ENCODE measurements at places on chromosomes 3 and 15.

- no peak for DNase-seq
Observed at GRCh38 chr3:122260206-122260605, 64.8 kb upstream of the CSTA start.

- no peak for DNase-seq
Observed at GRCh38 chr3:46981932-46982471, 2.5 kb downstream of the NBEAL2 start.

GRCh38 chr3:155617346-155617925 lies 127.4 kb downstream of the PLCH1 start:
- no peak for DNase-seq

DNA sequence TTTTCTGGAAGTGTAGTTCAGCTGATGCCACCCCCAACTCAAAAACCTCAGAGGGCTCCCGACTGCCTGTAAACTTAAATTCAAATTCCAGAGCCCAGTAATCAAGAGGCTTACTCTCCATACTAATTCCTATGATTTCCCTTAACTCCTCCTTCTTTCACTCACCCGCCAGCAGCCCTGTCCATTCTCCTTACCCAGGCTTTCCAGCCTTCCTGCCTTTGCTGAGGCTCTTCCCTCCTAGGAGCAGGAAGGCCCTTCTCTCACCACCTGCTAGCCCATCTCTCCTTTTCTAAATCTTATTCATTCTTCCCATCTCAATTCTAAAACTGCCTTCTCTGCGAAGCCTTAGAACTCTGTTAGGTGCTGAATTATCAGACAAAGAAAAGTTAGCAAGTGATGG lies 30.4 kb downstream of the RORA start:
- DNase-seq = no peak

GRCh38 chr15:35605764-35606449 lies 59.9 kb upstream of the DPH6 start:
- no peak for DNase-seq

DNA sequence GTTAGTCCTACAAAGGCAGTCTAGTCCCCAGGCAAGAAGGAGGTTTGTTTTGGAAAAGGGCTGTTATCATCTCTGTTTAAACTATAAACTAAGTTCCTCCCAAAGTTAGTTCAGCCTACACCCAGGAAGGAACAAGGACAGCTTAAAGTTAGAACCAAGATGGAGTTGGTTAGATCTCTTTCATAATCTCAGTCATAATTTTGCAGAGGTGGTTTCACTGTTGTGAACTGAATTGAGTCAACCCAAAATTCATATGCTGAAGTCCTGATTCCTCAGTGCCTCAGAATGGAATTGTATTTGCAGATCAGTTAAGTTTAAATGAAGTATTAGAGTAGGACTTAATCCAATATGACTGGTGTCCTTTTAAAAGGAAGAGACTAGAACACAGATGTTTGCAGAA lies 101.0 kb upstream of the C3orf80 start:
- DNase-seq = no peak

DNA sequence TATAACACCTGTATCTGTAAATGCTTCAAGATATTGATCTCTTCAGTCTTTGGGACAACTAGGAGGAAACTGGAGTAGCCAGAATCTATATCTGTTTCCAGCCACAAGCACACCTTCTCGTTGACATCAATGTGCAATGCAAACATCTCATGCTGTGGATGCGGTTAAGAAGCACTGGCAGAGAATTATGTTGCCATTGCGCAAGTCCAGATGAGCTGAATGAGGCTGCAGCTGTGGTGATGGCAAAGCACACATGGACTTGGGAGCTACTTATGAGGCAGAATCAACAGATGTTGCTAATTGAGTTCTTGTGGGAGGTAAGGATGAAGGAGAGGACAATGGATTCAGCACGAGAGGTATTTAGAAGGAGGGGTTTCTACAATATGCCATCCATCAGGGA lies 90.9 kb downstream of the STRIT1 start:
- no peak for DNase-seq

GRCh38 chr3:112811131-112811884 lies 35.4 kb downstream of the CD200R1L start:
- no peak for DNase-seq

- no peak for DNase-seq
Observed at GRCh38 chr15:93866948-93867347, 364.4 kb upstream of the MCTP2 start.

DNA sequence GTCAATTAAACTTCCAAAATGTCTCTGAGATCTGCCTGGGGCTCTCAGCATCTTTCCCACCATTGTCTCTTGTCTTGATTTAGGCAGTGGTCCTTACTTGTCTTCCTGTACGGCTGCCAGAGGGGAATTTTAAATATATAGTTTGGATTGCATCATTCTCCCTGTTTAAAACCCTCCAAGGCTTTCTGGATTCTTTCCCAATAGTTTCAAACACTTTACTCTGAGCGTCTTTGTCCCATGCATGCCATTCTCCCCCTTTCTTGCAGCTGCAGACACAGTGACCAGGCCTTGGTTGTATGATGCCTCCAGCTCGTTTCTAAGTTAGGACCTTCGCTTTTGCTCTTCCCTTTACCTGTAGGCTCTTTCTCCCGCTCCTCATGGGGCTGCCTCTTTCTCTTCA lies 323.3 kb upstream of the CTNNB1 start:
- no peak for DNase-seq

DNA sequence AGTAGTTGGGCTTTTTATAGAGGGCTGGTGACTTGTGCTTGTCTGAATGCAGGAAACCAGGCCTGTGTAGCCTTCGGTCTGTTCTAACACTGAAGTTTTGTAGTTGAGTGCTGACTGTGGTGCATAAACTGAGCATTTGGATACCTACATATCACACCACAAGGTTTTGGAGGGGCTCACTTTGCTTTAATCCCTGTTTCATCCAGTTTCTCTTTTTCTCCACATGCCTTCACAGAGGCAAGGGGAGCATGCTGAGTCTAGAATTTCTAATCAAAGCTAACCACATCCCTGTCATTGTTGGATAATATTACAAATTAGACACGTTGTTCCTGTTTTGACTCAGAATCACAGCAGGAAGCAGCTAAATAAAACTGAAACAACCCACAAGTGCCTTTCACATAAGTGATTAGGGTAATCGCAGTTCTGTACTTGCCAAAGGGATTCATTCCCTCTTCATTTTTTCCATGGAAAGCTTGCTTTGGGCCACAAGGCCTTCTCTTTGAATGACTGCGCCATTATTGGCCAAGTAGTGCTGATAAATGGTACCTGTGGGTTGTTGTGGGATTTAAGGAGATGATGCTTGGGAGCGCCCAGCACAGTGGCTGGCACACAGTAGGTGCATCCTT lies 48.9 kb downstream of the TGFBR2 start:
- peak; percentile 21 for DNase-seq

DNA sequence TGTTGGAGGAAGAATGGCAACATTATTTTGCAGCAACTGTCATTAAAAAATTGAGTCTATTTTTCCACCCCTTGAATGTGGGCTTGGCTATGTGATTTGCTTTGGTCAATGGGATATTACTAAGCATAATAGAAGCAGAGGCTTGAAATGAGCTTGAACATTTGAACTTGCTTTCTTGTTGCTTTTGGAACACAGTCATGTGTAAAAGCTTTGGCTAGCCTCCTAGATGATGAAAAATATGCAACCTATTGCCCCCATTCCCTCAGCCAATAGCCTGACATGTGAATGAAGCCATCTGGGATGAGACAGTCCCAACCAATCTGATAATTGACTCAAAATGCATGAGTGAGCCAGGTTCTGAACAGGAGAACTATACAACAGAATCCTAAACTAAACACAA lies 78.4 kb downstream of the PLSCR2 start:
- no peak for DNase-seq

DNA sequence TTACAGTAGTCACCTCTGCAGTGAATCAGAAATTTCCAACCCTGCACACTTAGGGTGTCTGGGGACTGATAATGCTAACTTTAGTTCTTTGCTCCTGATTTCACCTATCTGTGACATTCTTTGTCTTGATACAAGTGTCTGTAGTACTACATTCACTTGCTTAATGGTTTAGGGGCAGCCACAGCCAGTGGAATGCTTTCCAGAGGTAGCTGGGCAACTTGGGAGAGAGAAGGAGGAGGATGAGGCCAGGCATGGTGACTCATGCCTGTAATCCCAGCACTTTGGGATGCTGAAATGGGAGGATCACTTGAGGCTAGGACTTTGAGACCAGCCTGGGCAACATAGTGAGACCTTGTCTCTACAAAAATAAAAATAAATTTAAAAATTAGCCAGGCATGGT lies 8.5 kb downstream of the BAHD1 start:
- DNase-seq = no peak

- no peak for DNase-seq
Observed at GRCh38 chr3:95134693-95135413, 1072.0 kb downstream of the NSUN3 start.

DNA sequence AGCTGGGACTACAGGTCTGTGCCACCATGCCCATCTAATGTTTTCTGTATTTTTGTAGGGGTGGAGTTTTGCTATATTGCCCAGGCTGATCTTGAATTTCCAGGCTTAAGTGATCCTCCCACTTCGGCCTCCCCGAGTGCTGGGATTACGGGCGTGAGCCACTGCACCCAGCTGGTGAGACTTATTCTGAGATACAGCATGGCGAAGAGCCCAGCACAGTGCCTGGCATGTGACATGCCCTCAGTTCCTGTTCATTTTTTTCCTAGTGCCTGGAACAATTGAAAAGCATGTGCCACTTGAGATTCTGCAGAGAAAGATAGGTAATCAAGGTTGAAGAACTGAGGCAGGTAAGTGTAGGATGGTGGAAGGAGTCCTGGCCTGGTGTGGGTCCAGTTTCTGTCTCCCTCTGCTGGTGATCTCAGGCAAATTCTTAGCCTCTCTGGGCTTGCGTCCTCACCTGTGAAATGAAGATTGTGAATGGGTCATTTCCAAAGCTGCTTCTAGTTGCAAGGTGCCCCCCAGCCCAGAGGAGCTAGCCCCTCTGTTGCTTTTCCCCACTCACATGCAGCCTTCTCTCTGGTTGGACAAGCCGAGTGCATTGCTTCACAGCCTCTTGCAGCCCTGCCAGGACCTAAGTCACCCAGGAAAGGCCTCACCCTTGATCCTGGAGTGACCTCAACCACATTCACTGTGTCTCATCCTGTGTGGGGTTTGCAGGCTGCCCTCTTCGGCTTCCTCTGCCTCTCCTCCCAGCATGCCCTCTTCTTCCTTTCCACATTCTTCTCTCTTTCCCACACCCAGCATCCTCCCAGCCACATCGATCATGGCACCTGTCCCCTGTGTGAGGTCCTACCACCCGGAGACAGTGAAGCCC lies 4.3 kb upstream of the RHCG start:
- no peak for DNase-seq

DNA sequence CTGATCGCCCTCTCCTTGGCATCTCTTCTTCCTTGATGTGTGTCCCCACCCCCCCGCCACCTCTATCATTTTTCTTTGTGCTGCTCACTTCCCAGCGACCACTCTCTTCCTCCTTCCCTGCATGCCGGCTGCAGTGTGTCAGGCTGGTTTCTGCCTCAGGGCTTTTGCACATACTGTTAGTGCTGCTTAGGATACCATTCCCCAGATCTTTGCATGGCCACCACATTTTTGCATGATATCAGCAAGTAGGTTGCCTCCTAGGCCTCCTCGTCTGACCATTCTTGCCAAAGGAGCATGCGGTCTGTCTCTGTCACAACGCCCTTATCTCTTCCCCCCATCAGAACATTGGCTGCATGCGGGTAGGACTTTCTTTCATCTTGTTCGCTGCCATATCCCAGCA lies 12.5 kb downstream of the FBLN2 start:
- DNase-seq = no peak

DNA sequence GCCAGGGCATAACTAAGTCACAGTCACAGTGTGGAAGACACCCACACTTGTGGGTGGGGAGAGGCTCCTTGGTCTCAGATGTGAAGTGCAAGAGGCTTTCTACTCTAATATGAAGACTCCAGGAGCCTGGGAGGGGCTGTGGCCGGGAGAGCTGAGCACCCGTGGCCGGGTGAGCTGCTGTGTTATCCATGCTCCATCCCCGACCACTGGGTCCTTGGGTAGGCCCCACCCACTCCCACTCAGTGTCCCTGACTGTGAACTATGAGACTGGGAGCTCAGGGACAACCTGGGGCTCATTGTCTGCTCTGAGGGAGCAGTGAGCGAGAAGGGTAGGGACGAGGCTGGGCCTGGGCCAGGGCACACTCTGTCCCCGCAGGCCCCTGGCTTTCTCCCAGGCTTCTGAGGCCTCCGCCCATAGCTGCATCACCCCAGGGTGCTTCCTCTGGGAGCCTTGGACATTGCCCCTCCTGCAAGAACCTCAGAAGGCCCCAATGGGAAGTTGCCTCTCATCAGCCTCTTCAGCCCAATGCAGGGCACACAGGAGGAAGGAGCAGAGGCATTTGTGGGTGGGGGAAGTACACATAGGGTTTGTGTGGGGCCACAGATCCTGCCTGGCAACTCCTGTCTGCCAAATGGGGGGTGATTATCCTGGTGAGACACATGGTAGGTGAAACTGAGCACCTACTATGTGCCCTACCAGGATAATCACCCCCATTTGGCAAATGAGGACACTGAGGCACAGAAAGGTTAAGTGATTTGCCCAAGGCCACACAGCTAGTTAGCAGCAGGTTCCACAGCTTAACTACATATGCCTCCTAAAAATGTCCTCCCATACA lies 2.4 kb downstream of the ANPEP start:
- DNase-seq = no peak

- DNase-seq = no peak
Observed at GRCh38 chr3:168161696-168162095, 66.0 kb upstream of the GOLIM4 start.

DNA sequence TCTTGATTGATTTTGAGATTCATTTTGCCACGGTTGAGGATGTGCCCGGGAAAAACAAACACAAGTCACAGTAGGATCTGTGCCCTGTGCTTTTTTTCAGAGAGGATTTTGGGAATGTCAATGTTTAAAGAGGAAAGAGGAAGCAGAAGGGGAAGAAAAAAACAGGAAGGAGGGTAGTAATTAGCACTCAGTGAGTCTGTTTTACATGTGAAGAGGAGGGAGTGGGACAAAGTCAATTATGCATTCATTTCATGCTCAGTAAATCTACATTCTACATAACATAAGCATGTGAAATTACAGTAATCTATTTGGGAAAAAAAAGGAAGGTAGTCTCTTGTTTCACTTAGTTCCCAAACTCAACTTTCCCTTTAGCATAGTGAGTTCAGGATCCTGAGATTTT lies 18.3 kb upstream of the CD200 start:
- no peak for DNase-seq

- no peak for DNase-seq
Observed at GRCh38 chr3:140559546-140559945, 118.3 kb upstream of the TRIM42 start.

DNA sequence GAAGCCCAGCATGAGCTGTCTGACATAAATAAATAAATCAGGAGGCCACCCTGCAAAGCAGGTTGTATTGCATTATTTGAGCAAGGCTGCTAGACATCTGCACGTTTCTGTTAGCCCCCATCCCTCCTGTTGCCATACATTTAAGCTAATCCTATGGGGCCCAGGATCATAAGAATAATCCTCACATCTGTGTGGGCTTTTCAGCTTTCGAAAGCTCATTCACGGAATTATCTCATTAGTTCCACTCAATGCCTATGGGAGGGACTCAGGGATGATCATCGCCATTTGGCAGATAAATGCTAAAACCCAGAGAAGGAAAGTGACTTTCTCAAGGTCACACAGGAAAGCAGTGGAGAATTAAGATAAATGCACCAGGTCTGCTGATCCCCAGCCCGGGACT lies 123.4 kb downstream of the TLE3 start:
- DNase-seq = no peak

Measured in activated gamma-delta T cell treated with Interleukin-2 at 50 U/mL for 16 hours (primary cell).